ENCODE measurements at places on chromosomes 2 and 18.
A peak's percentile ranks its signal among the peaks of the same experiment; 100 is the strongest.

DNA sequence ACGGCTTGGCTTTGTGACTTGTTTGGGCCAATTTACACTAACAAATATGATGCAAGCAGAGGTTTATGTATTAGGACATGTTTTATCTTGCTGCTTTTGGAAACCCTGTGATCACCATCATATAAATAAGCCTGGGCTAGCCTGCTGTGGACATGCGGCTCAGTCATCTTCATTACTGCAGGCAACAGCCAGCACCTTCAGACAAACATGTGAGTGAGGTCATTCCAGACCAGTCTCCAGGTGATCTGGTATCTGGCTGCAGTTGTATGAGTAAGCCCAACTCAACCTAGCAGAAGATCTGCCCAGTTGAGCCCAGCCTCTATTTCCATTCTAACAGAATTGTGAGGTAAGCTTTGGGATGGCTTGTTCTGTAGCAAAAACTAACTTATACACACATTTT, 254.6 kb upstream of the ATP5MC3 start:
- no peak for DNase-seq

- DNase-seq, result no peak
Measured at GRCh38 chr2:13030606-13031005, 313.9 kb downstream of the TRIB2 start.

DNA sequence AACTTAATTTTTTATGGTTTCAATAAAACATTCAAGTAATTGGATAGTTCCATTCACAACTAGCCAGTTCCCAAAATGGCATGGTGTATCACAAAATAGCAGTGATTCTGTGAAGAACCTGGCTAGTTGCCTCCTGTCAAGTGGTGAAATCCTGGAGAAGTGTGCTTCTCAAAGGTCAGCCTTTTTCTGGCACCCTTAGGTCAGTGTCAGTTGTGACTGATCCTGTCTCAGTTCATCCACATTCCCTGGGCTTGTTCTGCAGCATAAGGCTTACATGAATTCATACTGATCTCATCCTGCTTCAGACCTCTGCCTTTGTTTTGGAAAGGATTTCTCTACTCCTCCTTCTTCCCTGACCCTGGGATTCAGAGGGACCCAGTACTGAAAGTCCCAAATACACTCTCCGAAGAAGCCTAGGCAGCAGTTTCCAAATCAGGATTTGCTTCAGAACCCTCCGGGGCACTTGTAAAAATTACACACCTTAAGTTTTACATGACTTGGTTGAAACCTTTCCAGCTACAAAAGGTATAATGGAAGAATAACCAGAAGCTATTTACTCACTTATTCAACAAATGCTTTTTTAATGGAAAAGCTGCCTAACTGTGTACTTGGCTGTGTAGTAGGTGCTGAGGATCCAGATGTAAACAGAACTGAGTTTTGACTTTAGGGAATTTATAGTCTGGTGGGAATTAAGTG, 11.0 kb downstream of the MAP3K20 start:
- DNase-seq, result no peak

DNA sequence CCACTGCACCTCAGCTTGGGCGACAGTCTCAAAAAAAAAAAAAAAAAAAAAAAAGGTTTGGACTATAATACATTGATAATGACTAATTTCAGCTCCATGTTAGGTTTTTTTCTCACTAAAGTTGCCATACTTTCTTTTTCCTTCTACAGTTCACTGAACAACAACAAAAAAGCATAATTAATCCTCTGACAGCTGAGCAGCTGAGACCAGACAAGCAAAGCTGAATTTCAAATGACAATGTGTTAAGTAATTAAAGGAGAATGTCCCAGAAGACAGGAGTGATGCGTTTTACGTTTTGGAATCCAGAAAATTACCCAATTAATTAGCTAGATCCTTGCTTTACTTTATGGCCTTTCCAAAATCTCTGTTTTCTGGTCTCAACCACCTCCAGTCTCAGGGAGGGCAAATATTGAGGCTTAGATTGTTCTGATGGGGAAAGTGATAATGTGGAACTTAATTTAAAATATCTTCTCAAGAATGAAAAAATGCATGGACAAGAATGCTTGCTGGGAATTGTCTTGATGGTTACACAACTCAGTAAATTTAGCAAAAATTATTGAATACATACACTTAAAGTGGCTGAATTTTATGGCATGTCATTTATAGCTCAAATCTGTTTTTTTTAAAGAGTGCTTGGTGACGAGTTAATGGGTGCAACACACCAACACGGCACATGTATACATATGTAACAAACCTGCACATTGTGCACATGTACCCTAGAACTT, 17.4 kb upstream of the RMDN2 start:
- no peak for DNase-seq

DNA sequence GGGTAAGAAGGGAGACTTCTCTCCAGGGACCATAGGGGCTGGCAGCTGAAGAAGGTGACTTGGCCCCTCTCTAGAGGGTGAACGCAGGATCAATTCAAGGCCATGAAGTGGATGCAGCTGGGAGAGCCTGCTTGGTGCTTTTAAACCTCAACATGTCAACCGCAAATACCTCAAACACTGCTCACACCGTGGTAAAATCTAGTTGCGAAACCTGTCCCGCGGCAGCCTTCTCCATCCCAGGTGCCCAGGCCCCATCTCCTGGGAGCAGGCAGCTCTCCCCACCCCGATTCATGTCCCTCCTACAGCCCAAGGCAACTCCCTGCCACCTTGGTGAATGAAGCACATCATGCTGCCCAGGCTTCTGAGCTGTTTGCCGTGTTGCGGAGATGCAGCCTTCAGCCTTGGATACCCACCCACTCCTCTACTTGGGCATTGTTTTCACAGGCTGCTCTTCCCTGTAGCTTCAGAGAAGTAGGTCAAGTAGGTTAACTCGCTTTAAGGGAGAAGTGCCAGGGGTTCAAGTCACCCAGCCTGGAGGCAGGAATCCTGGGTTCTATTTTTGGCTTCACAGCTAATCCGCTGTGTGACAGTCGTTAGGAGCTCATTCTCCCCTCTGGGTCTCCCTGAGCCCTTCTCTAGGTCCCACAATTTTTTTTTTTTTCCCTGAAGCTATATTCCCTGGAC, 6.2 kb upstream of the EFR3B start:
- no peak for DNase-seq

DNA sequence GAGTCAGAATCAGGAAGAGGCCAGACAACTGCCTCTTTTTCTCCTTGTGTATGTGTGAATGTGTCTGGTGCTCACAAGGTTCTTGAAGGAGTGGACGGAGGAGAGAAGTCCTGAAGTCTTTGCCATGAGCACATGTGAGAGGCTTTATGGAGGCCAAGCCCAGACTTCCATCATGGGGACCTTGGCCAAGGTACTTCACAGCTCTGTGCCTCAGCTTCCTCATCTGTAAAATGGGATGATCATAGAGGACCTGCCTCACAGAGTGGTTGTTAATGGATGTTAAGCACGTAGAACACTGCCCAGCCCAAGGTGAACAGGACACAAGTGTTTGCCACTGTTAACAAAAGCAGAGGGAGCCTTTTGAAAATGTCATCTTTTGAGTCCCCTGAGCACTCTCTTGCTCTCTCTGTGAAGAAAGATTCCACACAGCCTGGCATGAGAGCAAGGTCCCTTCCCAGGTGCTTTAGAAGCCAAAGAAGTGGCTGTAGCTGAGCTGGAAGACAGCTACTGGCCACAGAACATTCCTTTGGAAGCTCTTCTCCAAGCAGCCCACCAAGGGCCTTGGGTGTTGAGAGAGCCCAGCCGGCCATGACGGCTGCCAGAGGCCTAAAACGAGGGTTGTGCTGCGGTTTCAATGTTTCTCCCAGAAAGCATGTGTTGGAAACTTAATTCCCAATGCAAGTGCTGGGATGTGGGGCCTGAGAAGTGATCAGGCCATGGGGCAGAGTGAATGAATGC, 41.8 kb upstream of the ASPRV1 start:
- DNase-seq, result no peak

- DNase-seq, result no peak
Measured at GRCh38 chr2:111632661-111633060, 251.3 kb downstream of the ANAPC1 start.

DNA sequence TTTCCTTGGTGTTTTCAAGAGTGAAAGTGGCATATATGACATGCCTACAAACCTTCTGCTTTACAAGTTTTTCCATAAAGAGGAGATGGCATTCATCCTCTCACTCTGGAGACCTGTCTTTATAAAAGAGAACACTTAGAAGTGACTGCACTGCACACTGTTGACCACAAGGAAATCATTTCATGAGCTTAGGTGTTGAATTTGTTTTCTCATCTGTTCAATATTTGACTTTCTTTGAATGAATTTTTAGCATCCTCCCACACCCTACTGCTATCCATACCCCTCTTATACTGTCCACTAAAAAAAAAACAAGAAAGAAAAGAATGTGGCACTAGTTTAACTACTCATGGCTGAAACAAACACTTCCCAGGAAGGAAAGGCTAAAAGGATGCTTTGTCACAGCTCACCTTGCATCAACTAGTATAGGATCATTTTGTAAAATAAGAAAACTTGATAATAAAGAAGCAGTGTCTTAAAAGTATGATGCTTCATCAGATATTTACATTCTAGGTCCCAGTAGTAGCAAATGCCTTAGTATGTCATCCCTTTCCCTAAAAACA, 83.0 kb downstream of the ACVR1 start:
- DNase-seq, result no peak

DNA sequence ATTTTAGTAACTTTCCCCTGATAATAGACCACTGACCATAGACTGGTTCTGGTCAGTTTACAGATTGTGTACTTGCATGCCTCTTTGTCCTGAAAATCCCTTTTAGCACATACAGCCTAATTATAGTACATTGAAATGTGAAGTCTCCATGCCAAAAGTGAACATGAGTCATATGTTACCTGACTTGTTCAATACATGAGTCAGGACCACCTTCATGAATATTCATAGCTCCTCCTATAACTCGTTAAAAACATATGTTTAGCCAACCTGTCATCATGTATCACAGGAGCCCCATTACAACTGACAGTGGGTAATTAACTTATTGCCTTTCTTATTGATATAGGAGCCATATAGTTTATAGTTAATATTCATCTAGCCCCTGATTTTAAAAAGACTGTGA, 78.6 kb downstream of the SH3YL1 start:
- DNase-seq, result no peak

GRCh38 chr2:216517447-216518225, 19.0 kb downstream of the RPL37A start:
- DNase-seq, result no peak

DNA sequence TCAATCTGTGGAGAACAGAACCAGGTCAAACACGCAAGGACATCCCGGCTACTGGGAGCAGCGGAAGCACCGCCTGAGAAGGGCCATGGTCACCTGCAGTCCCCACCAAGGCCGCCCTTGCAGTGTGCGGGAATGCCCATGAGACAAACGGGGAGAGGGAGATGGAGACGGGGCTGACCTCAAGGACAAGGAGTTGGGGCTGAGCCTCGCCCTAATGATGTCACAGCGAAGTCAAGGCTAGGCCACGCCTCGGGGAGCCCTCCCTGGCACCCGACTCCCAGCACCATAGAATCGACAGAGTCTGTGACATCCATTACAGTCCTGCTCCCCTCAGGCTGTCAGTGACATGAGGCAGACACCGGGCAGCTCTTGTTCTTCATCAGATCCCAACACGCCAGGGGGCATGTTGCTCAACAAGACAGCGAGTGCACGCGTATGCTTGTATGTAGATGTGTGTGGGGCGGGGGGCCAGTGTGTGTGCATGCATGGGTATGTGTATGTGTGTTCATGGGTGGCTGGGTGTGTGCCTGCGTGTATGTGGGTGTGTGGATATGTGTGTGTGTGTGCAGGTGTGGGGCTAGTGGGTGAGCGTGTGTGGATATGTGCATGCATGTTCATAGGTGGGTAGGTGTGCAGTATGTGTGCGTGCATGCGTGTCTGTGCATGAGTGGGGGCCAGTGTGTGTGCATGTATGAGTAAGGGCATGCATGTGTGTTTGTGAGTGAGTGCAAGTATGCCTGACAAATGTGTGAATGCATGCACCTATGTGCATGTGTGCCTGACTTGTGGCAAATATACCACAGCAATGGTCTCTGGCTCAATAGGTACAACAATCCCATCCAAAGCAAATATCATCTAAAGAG, 57.0 kb downstream of the ANKMY1 start:
- peak; percentile 38 for DNase-seq

DNA sequence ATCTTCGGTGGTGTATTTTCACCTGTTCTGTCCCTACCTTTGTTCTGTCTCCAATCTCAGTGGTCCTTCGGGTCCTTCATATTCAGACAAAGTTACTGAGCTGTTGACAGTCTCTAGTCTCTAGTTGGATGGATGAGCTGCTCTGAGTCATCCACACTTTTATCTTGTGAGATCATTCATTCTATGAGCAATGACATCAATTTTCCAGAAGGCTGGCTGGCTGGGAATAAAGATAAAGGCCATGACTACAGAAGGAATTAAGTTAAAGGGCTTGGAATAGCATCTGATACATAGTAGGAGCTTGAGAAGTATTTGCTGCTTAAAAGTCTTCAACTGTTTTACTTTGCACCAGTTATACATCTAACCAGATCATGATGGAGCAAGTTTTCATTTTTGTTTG, 43.1 kb upstream of the SLC39A10 start:
- DNase-seq, result no peak

DNA sequence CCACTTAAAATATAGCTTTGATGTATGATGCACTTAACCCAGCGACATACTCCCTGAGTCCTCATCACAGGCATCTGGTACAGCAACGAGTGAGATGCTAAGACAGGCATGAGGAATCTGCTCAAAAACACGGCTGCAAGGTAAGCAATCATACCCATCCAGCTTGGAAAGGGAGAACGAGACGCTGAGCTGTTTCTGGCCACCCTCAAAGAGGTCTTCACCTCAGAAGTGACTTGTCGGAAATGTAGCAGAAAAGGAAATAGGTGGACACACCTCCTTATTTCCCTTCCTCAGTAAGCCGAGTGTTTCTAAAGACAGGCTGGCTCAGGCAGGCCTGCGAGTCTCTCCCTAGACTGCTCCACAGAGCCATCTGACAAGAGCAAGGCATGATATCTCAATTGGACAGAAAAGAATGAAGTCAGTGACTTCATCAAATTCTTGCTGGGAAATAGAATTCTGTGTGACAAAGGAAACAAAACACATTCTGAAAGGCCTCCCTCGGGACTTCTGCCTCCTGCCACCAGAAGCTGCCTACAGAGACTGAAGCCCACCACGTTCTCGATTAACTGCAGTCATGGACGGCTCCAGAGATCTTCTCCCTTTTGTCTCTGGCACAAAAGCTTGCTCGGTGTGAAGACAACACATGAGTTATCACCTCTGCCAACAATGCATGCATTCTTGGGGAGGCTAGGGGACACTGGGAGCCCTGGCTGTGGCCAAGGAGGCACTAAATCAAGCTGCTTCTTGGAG, 84.3 kb downstream of the UXS1 start:
- DNase-seq, result no peak

- DNase-seq, result no peak
Measured at GRCh38 chr2:131146231-131146630, 41.1 kb downstream of the PLEKHB2 start.

DNA sequence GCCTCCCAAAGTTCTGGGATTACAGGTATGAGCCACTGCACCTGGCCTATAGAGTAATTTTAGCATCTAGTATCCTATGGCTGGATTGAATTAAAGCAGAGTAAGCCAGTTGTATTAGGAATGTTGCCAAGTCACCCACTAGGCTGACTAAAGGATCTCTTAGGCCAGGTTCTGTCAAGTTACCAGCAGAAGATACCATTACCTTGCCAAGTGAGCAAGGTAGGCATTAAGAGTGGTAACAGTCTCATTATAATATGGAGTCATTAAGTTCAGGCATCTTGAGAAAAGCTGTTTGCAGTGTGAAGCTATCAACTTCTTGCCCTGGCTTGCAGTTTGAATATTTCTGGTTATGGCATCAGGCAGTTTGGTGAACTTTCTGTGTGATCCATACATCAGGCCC, 37.0 kb upstream of the MTCL1 start:
- no peak for DNase-seq

- DNase-seq, result no peak
Measured at GRCh38 chr2:231521443-231521842, 8.8 kb downstream of the NMUR1 start.

- DNase-seq, result no peak
Measured at GRCh38 chr2:224308272-224308911, 93.5 kb downstream of the FAM124B start.
